Activated CD8-positive, alpha-beta T cell treated with anti-CD3 and anti-CD28 coated beads for 36 hours (primary cell): ENCODE measurements at places on chromosomes 6 and 20. TPM values are rescaled to one million over a fixed set of nuclear protein-coding genes. Genes with fewer than 3 reads are reported as not detected.

GRCh38 chr6:155004576-155005372 lies 9.7 kb downstream of the TIAM2 start:
- DNase-seq, result no peak

GRCh38 chr20:46670585-46671584 lies 18.4 kb downstream of the TP53RK start:
- no peak for DNase-seq

GRCh38 chr6:145373826-145374225 lies 361.5 kb downstream of the EPM2A start:
- DNase-seq, result no peak

DNA sequence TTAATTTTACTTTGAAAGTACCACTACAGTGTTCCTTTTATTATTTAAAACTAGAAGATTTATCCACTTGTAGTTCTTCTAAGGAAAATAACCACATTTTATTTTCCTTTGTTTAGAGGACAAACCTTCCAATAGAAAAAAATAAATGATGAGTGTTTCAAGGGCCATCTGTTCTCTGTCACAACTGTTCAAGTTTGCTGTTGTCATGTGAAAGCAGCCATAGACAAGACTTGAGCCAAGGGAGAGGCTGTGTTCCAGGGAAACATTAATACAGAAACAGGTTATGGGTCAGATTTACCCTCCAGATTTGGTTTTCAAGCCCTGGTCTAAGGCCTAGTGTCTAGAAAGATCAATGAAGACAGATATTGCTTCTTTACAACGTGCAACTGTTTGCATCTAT lies 463.6 kb downstream of the C6orf118 start:
- DNase-seq, result no peak

TINAG gene
- total RNA-seq, result not detected

DNA sequence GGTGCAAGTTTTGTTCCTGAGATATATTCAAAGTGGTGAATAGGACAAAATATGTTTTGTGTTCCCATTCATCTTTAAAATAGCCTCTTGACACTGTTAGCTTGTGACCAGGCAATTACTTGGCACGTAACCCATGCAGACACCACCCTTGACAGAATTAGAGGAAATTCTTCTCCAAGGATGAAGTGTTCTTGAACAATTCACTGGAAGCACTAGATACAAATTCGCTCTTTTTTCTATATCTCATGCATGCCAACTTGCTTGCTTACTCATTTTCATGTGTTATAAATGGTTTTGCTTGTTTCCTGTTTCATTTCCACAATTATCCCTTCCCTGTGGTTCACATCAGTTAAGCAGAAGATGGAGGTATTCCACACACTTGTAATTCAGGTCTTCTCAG lies 105.2 kb upstream of the MAN1A1 start:
- no peak for DNase-seq

GRCh38 chr20:9038791-9039535 lies 29.9 kb upstream of the PLCB4 start:
- no peak for DNase-seq

DNA sequence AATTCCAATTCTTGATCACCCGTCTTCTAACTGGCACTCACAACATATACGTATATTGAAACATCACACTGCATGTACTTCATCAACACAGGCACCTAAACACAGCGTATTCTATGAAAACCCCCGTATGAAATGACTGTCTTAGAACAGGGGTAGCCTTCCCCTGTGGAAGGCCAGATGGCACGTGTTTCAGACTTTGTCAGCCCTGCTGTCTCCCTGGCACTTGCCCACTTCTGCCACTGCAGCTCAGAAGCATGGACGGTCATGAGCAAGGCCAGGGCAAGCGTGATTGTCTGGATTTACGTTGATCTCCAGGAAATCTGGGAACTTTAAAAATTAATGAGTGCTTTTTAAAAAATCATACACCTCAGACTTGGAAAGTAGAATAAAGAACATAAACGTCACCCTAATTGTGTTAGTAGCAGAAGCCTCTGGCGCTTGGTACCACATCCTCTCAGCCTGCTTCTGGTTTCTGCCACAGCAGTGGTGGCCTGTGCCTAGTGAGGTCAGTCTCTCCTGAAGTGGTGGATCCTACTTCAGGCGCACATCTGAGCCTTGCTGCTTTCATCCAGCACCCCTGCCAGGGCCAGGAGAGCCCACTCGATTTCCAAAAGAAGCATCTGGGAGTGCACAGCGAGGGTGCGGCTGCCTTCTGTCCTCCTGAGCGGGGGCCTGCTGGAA lies 18.3 kb downstream of the PDE10A start:
- DNase-seq, result no peak

MROH8 gene
- 3.1 TPM for total RNA-seq

RAB32 gene
- total RNA-seq, result not detected

- no peak for DNase-seq
Measured at GRCh38 chr6:106804346-106805335, 169.9 kb downstream of the CD24 start.

ZC3H12D gene
- 39.0 TPM for total RNA-seq

DNA sequence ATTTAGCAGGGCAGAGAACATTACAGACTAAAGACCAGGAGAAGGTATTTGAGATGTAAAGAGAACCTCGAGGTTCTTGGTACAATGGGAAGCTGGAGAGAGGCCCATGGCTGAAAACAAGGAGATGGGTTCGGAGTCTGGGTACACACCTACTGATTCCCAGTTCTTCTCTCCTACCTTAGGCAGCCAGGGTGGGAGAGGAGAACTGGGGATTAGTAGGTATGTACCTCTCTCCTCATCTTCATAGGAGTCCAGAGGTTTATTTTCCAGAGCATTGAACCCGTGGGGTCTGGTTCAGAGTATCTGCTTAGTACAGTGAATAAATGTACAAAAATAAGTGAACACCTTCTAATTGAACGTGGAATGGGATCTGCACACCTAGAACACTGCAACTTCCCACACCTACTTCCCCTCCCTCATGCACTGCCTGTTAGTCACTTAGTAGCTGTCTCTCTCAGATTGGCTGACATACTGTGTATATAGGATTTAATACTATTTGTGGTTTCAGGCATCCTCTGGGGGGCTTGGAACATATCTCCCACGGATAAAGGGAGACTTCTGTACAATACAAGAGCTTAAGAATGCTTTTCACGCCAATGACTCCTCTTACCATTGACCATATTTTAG lies 23.5 kb upstream of the NUP153 start:
- DNase-seq, result no peak

DNA sequence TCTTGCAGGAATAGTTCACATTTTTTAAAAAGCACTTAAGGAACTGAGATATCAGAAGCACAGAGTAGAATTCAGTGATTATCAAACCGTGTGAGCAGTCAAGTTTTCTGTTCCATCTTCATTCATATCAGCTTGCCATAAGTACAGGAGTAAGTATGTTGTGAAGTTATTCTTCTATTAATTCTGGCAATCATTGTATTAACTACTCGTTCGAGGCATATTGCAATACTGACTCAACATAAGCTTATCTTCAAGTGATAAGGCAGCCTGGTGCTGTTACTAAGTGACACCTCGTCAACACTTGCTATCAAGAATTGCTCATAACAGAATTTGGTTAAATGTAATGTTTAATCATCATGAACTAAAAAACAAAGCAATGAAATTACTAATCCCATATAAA lies 75.7 kb upstream of the SNX9 start:
- DNase-seq, result no peak

GRCh38 chr6:147023581-147023980 lies 180.6 kb upstream of the STXBP5 start:
- no peak for DNase-seq
